ENCODE measurements at places on chromosomes 2 and 18.

GRCh38 chr18:69469444-69469919, 68.8 kb downstream of the DOK6 start:
- no peak for DNase-seq

GRCh38 chr18:58452454-58453166, 176.3 kb downstream of the ALPK2 start:
- DNase-seq = no peak

DNA sequence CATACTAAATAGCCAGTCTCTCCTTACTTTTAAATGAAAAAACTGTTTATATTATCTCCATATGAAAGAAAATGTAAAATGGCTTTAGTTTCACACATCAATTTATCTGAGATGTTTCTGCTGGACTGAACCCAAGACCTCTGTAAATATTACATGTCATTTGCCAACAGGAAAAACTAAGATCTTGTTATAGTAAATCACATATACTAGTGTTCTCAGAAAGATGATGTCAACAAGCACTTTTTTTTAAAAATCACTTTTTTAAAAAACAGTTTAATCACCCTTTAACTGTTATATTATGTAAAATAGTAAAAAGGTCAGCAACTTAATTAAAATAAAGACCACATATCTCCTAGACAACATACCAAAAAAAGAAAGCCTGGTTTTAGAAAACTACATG, 46.3 kb downstream of the PTPN2 start:
- DNase-seq = no peak

- no peak for DNase-seq
These were observed 156.0 kb downstream of the TGIF1 start for GRCh38 chr18:3605954-3606443.

- DNase-seq = no peak
These were observed 1.1 kb upstream of the SMYD1 start for GRCh38 chr2:88066543-88066942.
